ENCODE measurements at places on chromosomes 12 and 14. TPM values are rescaled to one million over a fixed set of nuclear protein-coding genes. Genes with fewer than 3 reads are reported as not detected.
A peak's percentile ranks its signal among the peaks of the same experiment; 100 is the strongest.

GRCh38 chr12:3607039-3607720, 116.2 kb downstream of the PRMT8 start:
- DNase-seq, result peak; percentile 32

DNA sequence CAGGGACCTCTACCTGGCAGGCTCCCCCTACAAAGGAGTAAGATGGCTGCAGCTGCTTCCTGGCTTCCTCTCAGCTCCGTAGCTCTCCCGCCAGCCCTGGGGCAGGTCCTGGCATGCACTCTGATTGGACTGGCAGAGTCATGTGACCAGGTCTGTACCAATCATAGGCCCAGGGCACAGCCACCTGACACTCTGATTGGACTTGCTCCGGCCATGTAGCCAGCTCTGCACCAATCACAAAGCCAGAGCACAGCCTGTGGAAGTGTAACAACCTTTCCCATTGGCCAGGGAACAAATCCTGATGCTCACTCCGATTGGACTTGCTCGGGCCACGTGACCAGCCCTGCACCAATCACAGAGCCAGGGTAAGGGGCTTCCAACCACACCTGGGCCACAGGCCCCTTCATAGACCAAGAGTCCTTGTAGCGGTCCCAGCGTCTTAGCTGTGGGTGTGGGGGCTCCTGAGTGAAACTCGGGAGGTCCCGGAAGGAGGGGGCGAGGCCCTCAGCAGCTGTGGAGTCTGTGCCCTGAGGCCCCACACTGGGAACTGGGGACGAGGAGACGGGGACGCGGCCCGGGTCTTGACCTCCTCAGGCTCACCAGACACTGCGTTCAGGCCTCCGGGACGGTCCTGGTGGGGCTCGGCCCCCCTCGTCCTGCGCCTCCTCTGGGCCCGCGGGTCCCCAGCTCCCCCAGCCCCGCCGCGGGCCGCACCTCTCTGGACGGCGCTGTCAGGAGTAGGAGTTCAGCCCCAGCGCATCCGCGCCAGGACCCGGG, 210.6 kb downstream of the ADGRD1 start:
- DNase-seq, result no peak

- no peak for DNase-seq
These were observed 176.6 kb upstream of the CDKN3 start for GRCh38 chr14:54220071-54220703.

- DNase-seq, result peak; percentile 66
These were observed 19.9 kb downstream of the BDKRB2 start for GRCh38 chr14:96224480-96225096.

DNA sequence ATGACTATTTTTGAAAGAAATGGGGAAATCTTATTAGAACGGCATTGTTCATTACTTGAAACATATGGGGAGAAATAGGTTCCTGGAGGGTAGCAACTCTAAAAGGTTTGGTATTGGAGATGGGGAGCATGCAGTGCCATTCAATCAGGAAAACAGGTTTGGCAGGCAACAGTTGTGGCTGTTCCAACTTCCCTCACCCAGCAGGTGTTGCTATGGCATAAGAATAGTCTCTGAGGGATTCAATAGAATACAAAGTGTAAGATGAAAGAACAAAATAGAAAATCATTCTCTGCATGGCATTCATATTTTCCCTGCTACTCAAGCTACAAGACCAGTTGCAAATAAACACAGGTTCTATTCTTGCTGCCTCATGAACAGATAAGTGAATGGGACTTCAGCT, 393.3 kb upstream of the RPL10L start:
- DNase-seq, result no peak

The FOXN3 gene
- 152 TPM for total RNA-seq

All from Peyer's patch (tissue), 4 donors.